Activated CD4-positive, alpha-beta T cell treated with anti-CD3 and anti-CD28 coated beads, Interleukin-2, Interleukin-4, amounts not matched to agents 100 ng/mL and 50 ng/mL, durations not matched to agents 16 hours and 8 hours (primary cell): ENCODE measurements at places on chromosomes 7 and 10.

- no peak for DNase-seq
These were observed 183.6 kb downstream of the PFKFB3 start for GRCh38 chr10:6386346-6386745.

DNA sequence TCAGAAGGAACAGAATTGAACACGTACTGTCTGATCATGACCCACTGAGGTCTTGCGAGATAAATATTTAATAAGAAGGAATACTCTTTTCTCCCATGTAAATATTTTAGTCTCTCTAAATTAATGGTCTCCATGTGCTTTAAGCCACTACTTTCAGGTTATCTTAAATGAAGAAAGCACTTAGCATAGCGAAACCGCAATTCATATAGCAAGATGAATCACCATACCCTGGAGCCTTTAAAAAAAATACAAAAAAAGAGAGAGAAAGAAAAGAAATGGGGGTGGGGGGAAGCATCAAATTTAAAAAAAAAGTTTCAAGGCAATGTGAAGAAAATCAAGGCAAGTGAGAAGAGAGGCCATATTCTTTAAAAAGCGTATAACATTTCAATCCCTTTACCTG lies 82.5 kb downstream of the CTTNBP2 start:
- DNase-seq: no peak

DNA sequence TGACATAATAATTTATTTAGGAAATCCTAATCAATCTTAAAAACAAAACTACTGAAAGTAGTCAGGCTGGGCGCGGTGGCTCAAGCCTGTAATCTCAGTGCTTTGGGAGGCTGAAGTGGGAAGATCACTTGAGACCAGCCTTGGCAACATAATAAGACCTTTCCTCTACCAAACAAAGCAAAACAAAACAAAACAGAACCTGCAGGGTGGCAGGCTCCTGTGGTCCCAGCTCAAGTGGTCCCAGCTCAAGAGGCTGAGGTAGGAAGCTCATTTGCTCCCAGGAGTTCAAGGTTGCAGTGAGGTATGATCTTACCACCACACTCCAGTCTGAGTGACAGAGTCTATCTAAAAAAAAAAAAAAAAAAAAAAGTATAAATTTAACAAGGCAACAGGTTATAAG lies 748.0 kb downstream of the CNTNAP2 start:
- no peak for DNase-seq

DNA sequence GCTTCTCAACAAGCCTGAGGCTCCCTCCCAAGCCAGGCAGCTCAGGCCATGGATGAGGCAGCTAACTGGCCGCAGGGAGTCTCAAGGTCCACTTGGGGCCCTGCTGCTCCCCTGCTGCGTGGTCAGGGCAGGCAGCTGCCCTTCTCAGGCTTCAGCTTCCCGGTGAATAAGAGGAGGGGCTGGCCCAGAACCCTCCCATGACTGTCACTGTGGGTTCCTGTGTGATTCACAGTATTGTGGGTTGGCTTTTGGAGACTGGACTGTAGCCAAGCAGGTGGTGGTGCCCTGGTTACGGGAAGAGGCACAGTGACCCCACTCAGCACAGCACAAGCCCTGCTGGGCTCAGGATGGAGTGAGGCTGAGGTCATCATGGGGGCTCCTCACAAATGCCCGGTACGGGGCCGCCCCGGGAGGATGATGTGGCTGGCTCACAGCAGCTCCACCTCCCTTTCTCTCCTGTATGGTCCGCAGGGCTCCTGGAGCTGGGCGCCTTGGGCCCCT lies 189.8 kb downstream of the HECW1 start:
- no peak for DNase-seq

DNA sequence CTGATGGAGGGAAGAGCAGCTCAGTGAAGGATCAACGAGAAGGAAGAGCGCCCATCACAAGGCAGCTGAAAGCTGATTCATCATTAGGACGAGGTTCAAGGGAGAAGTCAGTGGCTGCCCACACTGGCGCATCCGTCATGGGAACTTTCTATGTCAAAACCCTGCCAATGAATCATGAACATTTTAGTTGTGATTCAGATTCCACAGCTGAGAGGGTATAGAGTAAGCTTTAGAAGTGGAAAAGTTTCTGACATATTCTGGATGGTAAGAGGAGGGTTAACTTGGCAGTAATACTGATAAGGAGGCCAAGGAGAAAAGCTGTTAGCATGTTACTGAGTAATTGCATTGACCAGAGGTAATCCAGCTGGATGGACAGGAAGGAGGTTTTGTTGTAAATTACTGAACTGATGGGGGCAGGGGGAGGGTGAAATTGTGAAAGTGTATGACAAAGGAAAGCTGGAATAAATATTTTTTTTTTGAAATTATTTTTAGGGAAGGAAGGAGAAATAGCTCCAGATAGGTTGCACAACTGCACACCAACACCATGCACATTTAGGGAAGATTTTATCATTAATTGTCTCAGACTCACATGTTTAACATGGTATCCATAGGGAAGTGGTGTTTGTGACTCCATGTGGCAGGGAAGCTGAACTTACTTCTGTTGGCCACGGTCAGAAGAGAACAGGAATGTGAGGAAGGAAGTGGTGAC lies 78.3 kb upstream of the NRP1 start:
- no peak for DNase-seq

DNA sequence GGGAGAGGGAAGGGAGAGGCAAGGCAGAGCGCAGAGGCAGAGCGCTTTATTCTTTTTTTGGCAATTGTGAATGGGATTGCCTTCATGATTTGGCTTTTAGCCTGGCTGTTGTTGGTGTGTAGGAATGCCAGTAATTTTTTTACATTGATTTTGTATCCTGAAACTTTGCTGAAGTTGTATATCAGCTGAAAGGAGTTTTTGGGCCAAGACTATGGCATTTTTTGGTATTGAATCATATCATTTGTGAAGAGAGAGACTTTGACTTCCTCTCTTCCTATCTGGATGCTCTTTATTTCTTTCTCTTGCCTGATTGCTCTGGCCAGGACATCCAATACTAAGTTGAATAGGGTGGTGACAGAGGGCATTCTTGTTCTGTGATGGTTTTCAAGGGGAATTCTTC lies 291.3 kb downstream of the REEP3 start:
- DNase-seq: no peak

GRCh38 chr7:152313831-152314604 lies 121.8 kb downstream of the KMT2C start:
- no peak for DNase-seq

DNA sequence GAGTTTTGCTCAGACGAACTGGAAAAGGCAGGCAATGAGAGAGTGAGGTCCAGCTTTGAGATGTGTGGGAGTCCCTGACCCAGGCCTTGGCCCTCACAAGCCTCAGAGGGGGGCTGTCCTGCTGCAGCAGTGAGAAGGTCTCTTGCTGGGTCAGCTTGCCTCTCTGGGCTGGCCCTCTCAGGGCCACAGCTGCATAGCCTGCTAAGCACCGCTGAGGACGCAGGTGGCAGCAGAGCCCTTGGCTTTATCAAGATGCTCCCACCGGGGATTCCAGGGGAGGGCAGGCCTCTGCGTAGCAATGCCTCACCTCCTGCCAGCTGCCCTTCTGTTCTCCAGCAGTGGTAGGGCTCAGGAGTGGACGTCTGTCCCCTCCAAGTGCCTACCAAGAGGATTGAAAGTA lies 128.7 kb downstream of the COBL start:
- no peak for DNase-seq

DNA sequence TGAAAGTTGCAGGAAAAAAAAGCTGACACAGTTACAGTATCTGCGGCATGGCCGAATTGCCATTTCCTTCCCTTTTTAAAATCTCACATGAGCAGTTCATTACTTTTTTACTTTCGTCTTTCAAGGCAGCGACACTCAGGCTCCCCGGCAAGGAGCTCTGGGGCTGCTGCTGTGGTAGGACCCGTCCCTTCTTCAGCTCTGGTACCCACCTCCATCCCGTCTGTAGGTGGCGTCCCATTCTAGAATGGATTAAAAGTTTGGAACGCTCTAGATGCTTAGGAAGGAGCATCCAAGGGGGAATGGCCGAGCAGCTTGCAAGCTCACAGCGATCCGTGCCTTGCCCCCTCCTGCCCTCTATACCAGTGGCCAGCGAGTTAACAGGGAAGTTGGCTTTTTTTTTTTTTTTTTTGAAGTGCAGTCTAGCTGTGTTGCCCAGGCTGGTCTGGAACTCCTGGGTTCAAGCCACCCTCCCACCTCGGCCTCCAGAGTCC lies 22.8 kb upstream of the TTYH3 start:
- no peak for DNase-seq

DNA sequence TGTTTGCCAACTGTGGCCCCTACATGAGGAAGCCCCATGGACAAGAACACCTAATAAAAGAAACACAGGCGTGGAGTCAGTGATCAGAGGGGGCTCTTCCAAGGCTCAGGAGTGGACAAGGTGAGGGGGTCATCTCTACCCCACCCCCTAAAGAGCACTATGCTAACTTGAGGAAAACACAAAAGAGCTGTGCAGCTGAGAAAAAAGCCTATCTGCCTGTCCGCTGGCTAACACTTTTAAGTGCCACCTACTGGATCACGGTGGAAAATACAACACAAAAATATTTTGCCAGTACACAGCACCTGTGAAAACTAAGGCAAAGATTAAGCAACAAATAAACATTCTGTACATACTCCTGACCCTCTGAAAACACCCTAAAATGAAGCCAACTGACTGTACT lies 53.1 kb upstream of the COBL start:
- DNase-seq: no peak

DNA sequence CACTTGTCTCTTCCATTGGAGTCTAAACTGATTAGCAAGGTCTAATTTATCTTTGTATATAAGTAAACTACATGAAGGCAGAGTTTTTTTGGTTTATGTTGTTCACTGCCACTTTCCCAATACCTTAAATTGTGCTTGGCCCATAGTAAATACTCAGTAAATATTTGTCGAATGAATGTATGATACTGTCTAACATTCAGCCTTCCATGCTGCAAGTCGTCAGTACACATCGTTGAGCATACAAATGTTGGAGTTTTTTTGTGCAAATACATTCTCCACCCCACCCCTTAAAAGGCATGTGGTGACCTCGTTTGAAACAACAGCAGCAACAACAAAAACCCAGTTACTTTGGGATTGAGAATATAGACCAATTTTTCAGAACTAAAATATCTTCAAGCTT lies 17.4 kb upstream of the IGF2BP3 start:
- DNase-seq: no peak

- no peak for DNase-seq
These were observed 42.9 kb upstream of the FGL2 start for GRCh38 chr7:77242554-77242953.

DNA sequence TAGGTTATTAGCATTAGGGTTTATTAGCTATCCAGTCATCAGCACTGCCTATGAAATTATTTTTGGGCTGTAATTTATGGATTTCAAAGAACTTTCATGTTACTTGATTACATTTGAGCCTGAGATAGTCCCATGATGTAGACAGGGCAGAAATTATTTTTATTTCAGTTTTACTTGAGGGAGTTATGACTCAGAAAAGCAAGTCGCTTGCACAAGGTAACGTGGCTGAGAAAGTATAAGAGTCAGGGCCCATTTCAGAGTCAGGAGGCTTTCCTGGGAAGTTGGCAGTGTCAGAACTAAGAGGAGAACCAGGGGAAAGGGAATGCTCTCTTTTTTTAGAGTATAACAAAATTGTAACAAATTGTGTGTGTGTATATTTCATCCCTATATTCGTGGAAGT lies 16.5 kb downstream of the GATA3 start:
- DNase-seq: no peak

DNA sequence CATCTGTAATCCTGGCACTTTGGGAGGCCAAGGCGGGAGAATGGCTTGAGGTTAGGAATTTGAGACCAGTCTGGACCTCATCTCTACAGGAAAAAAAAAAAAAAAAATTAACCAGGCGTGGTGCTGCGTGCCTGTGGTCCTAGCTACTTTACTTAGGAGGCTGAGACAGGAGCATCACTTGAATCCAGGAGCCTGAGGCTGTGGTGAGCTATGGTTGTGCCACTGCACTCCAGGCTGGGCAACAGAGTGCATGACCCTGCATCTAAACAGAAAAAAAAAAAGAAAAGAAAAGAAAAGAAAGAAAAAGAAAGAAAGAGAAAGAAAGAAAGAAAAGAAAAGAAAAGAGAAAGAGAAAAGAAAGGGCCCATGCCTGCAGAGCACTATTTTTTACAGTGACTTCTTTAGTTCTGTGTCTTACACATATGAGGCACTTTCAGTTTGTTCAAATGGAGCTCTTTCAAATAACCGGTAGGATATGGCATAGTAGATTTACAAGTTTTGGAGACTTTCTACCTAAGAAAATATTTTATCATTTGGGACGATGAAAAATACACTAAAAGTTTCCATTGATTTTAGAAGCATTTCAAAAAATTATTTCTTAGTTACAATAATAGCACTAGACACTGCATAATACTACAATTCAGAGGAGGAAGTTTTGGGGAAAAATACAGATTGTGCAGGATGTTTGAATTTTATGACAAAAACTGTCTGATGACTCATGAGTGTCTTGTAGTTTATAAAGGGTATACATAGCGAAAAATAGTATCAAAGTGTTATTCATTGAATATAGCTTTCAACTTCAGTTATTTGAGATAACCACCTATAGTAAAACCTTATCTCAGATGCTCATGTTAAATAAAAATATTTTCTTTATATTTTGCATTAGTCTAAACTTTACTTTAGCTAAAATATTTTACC lies 75.9 kb downstream of the MDFIC start:
- no peak for DNase-seq

DNA sequence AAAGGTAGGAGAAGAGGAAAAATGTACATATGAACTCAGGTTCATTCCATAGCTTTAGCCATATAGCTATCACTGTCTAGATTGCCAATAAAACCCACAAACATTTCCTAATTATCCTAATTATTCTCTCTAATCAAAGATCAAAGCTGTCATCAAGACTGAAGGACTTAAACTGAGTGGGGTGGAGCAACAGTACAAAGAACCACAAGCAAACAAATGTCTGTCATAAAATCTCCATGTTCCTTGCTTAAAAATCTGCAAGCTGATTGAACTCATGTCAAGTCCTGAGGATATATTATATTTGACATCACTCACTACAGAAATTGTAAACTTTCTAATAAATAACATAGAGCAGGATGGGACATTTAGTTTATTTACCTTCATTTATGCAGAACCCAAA lies 315.9 kb downstream of the SNX13 start:
- no peak for DNase-seq

GRCh38 chr7:47576031-47576865 lies 5.7 kb downstream of the TNS3 start:
- DNase-seq: no peak

- no peak for DNase-seq
These were observed 93.0 kb upstream of the TMEM72 start for GRCh38 chr10:44818041-44818649.

DNA sequence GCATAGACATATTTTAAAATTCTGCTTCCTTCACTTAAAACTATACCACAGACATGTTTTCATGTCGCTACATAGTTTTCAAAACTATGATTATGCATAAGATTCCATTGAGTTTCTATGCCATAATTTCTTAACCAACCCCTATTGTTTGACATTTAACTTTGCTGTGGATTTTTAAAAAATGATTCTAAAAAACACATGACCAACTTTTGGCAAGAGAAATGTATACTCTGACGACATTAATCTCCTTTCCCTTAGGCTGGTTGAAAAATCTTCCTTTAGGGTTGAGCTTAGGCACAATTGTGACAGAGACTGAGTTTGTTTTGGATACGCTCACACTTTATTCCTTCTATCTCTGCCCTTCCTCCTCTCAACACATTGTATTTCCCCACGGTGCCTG lies 14.9 kb downstream of the CREB5 start:
- no peak for DNase-seq
